ENCODE measurements at places on chromosomes 2 and 18. TPM values are rescaled to one million over a fixed set of nuclear protein-coding genes. Genes with fewer than 3 reads are reported as not detected.
A peak's percentile ranks its signal among the peaks of the same experiment; 100 is the strongest.

Gene DLGAP1
- 11.8 TPM for total RNA-seq

Gene MGAT5
- total RNA-seq = 48.0 TPM

Gene CFAP65
- total RNA-seq = 16.5 TPM

Gene ATOH8
- 51.4 TPM for total RNA-seq

Gene MGAT4A
- 43.7 TPM for total RNA-seq

Gene RUFY4
- total RNA-seq = 0.31 TPM

Gene GCKR
- total RNA-seq = 0.31 TPM

Gene TRABD2A
- 3.1 TPM for total RNA-seq

DNA sequence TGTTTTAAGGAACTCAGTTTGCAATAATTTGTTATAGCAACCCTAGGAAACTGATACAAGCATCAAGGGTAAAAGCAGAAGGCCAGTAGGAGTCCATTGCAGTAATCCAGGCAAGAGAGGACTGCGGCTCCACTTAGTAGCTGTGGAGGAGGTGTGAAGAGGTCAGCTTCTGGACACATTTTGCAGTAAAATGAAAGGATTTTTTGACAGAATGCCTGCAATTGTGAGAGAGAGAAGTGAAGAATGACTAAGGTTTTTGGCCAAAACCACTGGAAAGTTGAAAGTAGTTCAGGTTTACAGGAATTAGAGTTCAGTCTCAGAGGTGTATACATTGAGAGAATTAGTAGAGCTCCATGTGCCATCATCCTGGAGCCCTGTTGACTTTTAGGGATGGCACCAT is 129.5 kb downstream of the RHBDD1 start:
- peaks cover 5% of the 10 kb centered on the region for H3K4me1 ChIP-seq
- no peak overlapping the region for H3K4me3 ChIP-seq
- no peak for DNase-seq
- no peak overlapping the region for H3K27ac ChIP-seq

GRCh38 chr2:25349397-25349796 is 7.7 kb upstream of the DNMT3A start:
- H3K36me3 ChIP-seq = no peaks in the 10 kb centered on the region
- H3K4me3 ChIP-seq = no peak overlapping the region
- H3K27me3 ChIP-seq = no peaks in the 10 kb centered on the region
- H3K4me1 ChIP-seq = no peaks in the 10 kb centered on the region
- H3K27ac ChIP-seq = no peak overlapping the region

GRCh38 chr2:240124651-240125030 is 11.5 kb downstream of the COPS9 start:
- no peaks in the 10 kb centered on the region for H3K4me1 ChIP-seq
- no peaks in the 10 kb centered on the region for H3K27me3 ChIP-seq
- peaks cover 16% of the 10 kb centered on the region for H3K36me3 ChIP-seq

DNA sequence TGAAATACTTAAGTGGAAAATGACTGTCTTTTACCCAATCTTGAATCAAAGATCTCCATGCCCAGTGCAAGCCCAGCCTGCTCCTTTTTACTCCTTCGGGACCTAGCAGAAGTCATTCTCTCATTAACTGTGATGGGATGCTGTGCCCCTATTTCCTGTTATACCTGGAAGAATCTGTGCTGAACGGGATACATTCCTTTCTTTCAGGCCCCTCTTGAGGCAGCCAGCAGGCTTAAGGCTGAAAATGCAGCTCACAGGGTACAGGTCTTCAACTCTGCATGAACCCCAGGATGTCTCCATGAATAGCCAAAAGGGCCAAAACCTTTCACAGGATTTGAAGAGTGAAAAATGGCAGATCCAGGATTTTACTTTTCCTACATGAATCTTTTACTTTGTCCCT is 784.8 kb upstream of the KLHL29 start:
- H3K4me3 ChIP-seq = no peak overlapping the region
- DNase-seq = no peak
- H3K27me3 ChIP-seq = no peaks in the 10 kb centered on the region
- H3K36me3 ChIP-seq = no peaks in the 10 kb centered on the region
- H3K27ac ChIP-seq = no peak overlapping the region

DNA sequence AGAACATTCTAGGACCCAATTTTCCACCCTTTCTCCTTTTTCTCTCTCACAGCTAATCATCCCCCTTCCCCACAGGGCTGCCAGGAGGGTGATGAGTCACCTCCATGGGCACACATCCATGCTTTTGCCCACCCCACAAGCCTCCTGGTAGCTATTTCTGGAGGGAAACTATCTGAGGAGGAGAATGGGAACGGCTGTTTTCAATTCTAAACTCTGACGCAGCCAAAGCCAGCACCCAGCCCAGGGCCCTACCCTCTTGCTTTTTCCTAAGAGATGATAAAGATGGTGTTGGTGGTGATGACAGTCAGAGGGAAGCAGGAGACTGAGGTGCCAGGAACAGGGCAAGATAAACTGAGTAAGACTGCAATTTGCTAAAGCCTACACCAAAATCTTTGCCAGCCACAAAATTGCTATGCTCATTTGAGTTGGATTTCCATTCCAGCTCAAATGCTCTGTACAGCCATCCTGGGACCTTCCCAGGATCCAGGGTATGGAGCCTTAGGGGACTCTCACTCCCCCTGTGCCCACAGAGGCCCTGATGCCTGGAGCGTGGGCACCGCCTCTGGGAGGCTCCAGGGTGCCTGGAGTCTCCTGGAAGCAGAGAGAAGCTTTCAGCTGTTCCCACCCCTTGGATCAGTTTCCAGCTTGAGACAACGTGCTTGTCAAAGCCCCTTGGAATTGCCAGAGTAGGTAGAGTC is 62.0 kb upstream of the FZD7 start:
- H3K36me3 ChIP-seq = no peaks in the 10 kb centered on the region
- H3K27me3 ChIP-seq = no peaks in the 10 kb centered on the region
- no peak overlapping the region for H3K4me3 ChIP-seq
- peaks cover 5% of the 10 kb centered on the region for H3K4me1 ChIP-seq
- no peak for DNase-seq

GRCh38 chr18:31973929-31974546 is 31.1 kb upstream of the TRAPPC8 start:
- H3K4me1 ChIP-seq = no peaks in the 10 kb centered on the region
- no peaks in the 10 kb centered on the region for H3K36me3 ChIP-seq
- H3K27me3 ChIP-seq = no peaks in the 10 kb centered on the region
- no peak for DNase-seq
- no peak overlapping the region for H3K27ac ChIP-seq
- no peak overlapping the region for H3K4me3 ChIP-seq

- DNase-seq = no peak
- H3K4me3 ChIP-seq = no peak overlapping the region
- no peaks in the 10 kb centered on the region for H3K36me3 ChIP-seq
- H3K27me3 ChIP-seq = no peaks in the 10 kb centered on the region
Measured at GRCh38 chr2:234964631-234965461, 13.0 kb downstream of the SH3BP4 start.

DNA sequence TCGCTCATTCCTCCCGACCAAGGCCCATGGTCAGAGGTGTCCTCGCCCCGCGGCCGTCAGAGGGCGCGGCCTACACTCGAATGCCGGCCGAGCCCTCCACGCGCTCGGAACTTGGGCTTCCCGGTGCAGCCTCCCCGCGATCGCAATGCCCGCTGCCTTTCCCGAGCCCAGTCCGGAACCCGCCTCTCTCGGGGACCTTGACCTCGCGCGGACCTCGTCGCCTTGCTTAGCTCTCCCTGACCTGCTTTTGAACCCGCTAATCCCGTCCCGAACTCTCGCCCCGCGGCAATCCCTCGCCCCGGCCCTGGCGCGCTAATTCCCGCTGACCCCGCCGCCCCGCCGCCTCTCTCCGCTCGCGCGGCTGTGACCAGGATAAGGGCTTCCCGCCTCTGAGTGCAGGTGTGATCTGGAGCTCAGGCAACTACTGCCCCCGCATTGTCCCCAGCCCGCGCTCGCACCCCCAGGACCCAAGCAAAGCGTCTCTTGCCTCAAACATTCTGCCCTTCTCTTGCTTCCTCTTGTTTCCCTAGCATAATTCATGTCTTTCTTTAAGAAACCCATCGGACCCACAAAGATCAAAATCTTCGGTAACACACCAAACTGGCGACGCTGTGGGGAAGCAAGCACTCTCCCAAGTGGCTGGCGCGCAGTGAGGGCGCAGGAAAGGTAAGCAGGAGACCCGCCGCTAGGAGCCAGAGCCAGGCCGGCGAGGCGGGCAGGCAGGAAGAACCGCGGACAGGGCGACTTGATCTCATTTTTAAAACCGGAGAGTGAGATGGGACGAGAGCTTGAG is 46.6 kb upstream of the ATP6V1B1 start:
- no peak for DNase-seq
- H3K36me3 ChIP-seq = no peaks in the 10 kb centered on the region
- H3K4me3 ChIP-seq = no peak overlapping the region
- H3K27me3 ChIP-seq = peaks cover 95% of the 10 kb centered on the region
- peaks cover 7% of the 10 kb centered on the region for H3K4me1 ChIP-seq
- no peak overlapping the region for H3K27ac ChIP-seq

- no peak overlapping the region for H3K4me3 ChIP-seq
- H3K27ac ChIP-seq = no peak overlapping the region
- no peaks in the 10 kb centered on the region for H3K27me3 ChIP-seq
- H3K36me3 ChIP-seq = peaks cover under 1% of the 10 kb centered on the region
- no peak for DNase-seq
Measured at GRCh38 chr2:196286821-196287220, 115.4 kb upstream of the STK17B start.

DNA sequence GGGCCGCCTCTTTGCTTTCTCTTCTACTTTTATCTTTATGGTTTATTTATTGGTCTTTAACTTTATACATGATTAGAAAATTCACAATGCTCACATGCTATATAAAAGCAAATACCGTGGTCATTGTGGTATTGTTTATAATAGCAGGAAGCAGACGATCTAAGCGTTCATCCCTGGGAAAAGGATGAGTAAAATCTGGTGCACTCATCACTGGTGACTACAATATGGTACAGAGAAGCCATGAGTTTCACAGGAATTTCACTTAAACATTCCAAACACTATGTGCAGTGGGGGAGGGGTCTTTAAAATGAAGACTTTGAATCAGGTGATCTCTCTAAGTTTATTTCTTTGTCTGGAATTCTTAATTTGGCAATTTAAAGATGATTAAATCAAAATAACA is 97.9 kb downstream of the SCN3A start:
- no peak overlapping the region for H3K4me3 ChIP-seq
- no peak overlapping the region for H3K27ac ChIP-seq
- no peaks in the 10 kb centered on the region for H3K27me3 ChIP-seq
- no peak for DNase-seq

- no peak overlapping the region for H3K27ac ChIP-seq
- no peaks in the 10 kb centered on the region for H3K4me1 ChIP-seq
- H3K27me3 ChIP-seq = no peaks in the 10 kb centered on the region
- H3K4me3 ChIP-seq = no peak overlapping the region
Measured at GRCh38 chr18:40851014-40851429, 1104.0 kb upstream of the PIK3C3 start.

DNA sequence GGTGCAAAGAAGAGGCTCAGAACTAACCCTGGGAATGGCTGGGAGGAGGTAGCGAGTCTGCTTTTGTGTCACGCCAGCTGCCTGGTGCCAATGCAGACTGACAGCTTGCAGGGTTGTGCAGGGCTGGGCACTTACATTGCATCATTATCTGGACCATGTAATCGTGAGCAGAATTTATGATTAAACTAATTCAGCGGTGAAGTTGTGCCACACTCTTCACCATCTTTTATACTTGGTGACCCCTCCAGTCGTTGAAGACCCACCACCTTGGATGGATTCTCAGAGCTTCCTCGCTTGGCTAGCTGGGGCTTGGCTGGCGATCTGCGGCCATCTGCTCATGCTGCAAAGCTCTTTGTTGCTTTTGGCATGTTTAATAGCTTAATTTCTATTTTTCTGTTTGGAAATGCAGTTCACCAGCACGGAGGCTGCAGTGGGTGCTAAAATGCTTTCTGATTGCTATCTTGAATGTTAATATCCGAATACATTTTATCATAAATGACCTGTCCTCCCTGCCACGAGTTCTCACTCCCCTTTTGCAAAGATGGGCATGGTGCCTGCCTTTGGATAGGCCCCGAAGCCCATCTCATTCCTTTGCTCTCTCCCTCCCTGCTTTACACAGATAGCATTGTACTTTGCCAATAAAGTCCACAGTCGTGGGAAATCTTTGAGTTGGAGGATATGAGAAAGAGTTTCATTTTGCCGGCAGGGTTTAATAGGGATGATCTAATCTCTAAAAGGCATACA is 188.2 kb downstream of the PRKCE start:
- H3K4me3 ChIP-seq = no peak overlapping the region
- DNase-seq = peak; percentile 55
- H3K36me3 ChIP-seq = no peaks in the 10 kb centered on the region
- no peaks in the 10 kb centered on the region for H3K27me3 ChIP-seq
- peak overlapping the region; percentile 32 for H3K27ac ChIP-seq

DNA sequence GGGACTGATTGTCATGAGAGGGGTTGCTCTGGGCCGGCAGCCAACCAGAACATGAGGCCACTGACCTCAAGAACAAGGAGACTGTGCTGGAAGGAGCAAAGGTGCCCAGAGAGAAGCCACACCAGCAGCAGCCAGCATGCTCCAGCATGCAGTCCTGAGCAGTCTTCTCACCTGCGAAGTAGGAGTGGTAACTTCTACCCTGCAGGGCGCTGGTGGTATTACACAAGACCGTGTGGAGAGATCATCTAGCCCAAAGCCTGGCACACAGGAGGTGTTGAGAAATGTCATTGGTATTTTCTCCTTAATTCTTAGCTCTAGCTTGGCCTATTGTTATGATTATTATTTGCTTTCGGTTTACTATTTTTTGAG is 132.7 kb downstream of the TSN start:
- peaks cover 2% of the 10 kb centered on the region for H3K4me1 ChIP-seq
- H3K27me3 ChIP-seq = no peaks in the 10 kb centered on the region
- no peaks in the 10 kb centered on the region for H3K36me3 ChIP-seq
- no peak overlapping the region for H3K27ac ChIP-seq

DNA sequence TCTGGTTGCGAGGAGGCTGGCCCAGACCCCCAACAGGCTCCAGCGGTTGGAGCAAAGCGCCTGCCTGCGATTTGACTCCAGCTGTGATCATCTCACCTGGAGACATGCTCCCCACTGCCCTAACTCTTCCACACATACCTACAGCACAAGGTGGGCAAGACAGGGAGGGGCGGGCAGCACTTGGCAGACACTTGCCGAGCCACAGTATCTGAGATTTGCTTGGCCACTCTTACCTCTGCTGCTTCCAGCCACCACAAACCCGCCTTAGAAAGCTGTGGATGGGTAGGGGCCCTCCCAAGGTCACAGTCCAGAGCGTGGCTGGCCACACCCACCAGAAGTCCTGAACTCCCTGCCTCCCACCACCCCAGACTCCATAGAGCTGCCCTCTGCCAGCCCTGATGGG is 8.2 kb downstream of the CYP26B1 start:
- peaks cover 10% of the 10 kb centered on the region for H3K27me3 ChIP-seq
- H3K36me3 ChIP-seq = no peaks in the 10 kb centered on the region
- no peak overlapping the region for H3K4me3 ChIP-seq
- DNase-seq = no peak
- no peak overlapping the region for H3K27ac ChIP-seq

DNA sequence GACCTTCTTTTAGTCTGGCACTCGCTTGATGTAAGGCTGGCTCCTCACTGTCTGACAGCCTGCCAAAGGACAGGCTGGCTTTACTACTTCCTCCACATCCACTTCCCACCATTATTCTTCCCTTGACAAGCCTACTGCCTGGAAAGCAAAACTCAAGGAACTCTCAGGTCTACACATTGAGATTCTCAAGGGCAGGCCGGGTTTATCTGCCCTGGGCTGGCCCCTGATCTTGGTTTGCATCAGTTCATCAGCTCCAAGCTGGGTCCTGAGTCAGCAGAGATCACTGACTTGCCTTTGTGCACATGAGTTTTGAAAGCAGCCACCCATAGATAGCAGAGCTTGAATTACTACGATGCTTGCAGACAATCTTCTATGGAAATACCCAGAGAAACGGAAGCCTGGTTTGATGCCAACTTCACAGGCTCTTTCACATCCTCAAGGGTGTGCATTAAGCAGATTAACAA is 53.9 kb downstream of the KCTD18 start:
- peaks cover 2% of the 10 kb centered on the region for H3K36me3 ChIP-seq
- no peak overlapping the region for H3K4me3 ChIP-seq
- H3K27ac ChIP-seq = no peak overlapping the region
- no peaks in the 10 kb centered on the region for H3K4me1 ChIP-seq

Measured in lung (tissue), 17 donors.